ENCODE measurements at places on chromosomes 4 and X. TPM values are rescaled to one million over a fixed set of nuclear protein-coding genes. Genes with fewer than 3 reads are reported as not detected.

GRCh38 chrX:112643721-112644120 is 36.0 kb downstream of the LHFPL1 start:
- DNase-seq, result no peak

- DNase-seq, result no peak
Measured at GRCh38 chrX:110060846-110061537, 58.1 kb downstream of the TMEM164 start.

- DNase-seq, result no peak
Measured at GRCh38 chr4:22842360-22843018, 149.8 kb downstream of the GBA3 start.

DNA sequence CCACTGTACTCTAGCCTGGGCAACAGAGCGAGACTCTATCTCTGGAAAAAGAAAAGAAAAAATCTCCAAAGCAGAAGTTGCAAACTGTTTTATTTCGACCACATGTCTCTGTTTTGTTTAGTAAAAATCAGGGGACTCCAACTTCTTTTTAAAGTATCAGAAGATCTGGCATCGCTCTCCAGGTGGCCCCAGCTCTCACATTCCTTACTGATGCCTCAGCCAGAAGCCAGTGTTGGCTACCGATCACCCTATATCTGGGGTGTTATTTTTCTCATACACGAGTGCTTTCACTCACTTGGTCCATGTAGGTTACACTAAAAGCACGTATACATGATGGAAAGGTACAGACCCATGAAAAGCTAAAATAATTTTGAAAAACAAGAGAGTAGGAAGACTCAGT is 8.3 kb downstream of the MPP1 start:
- DNase-seq, result no peak

NPFFR2 gene
- 1.6 TPM for total RNA-seq

DNA sequence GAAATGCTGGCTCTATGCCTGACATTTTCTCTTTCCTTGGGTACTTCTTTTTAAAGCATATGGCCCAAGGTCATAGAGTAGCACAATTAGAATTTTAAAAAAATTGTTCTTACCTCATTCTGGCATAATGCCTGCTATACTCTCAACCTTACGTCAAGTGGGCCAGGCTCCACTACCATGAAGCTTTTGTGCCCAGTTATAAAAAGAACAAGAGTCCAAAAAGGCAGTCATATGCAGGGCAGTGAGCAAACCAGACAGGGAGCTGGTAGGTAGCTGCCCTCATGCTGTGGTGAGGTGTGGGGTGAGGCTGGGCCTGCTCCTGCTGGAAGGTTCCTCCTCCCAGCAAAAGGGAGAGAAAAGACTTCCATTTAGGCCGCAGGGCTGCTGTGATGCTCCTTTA is 64.4 kb upstream of the UCP1 start:
- DNase-seq, result no peak

VCX3B gene
- total RNA-seq, result not detected

Measured in glomerular endothelial cell (primary cell).